ENCODE measurements at places on chromosomes 1 and 21.

GRCh38 chr21:39173716-39174680 lies 9.3 kb downstream of the PSMG1 start:
- DNase-seq, result no peak

DNA sequence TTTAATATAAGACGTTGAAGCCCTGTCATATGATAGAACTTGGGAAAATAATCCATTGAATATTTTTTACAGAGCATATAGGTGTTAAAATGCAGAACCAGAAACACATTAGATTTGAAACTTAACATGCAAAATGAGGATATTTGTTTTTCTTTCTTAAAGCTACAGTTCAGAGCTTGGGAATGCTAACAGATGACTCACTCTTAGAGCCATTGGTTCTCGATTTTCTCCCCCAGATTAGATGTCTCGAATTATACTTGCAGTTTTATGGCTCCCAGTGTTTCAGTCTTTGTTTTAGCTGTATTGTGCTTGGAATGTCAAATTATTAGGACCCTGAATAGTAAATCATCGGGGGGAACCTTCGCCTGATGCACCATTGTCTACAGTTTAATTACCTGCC lies 575.7 kb upstream of the ZP4 start:
- DNase-seq, result no peak

- no peak for DNase-seq
Observed at GRCh38 chr1:15938628-15939161, 37.2 kb downstream of the ZBTB17 start.

GRCh38 chr1:204257446-204257845 lies 43.7 kb upstream of the GOLT1A start:
- no peak for DNase-seq

GRCh38 chr1:227546059-227546458 lies 17.3 kb upstream of the ZNF678 start:
- DNase-seq, result no peak

GRCh38 chr1:62691062-62691844 lies 3.1 kb upstream of the DOCK7 start:
- DNase-seq, result no peak

GRCh38 chr1:85195703-85196102 lies 5.1 kb downstream of the SYDE2 start:
- DNase-seq, result no peak

- no peak for DNase-seq
Observed at GRCh38 chr21:21605521-21605920, 607.3 kb downstream of the NCAM2 start.

DNA sequence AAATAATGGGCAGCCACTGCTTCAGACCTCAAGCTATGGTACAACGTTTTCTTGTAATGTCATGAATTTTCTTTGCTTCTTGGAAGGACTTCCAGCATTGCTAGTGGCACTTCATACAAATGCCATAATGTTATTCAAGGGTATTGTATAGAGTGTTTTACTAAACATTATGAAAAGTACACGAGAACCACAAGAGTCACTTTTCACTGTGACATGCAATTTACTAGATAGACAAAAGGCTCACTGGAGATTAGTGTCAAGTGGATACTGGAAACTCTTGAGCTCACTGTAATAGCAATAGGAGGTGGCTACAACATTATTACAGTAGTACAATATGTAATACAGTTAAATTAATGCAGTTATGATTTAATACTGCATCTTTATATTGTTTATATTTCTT lies 5.3 kb upstream of the OLFM3 start:
- DNase-seq, result no peak

GRCh38 chr21:28704746-28705145 lies 287.9 kb downstream of the LTN1 start:
- no peak for DNase-seq

- no peak for DNase-seq
Observed at GRCh38 chr1:20721117-20722061, 3.6 kb upstream of the KIF17 start.

Measured in NCI-H1417 treated with DMSO at 0.1 percent for 48 hours (cell line).